ENCODE measurements at places on chromosomes 6 and 20. TPM values are rescaled to one million over a fixed set of nuclear protein-coding genes. Genes with fewer than 3 reads are reported as not detected.

The DNAH8 gene
- total RNA-seq = under 0.01 TPM

The SYNDIG1 gene
- 0.58 TPM for total RNA-seq

The DPPA5 gene
- not detected for total RNA-seq

The DDO gene
- total RNA-seq = 2.8 TPM

The SLC17A3 gene
- total RNA-seq = not detected

The MAFB gene
- total RNA-seq = under 0.01 TPM

The CD24 gene
- 12.3 TPM for total RNA-seq

The GPSM3 gene
- 1.5 TPM for total RNA-seq

The BAK1 gene
- total RNA-seq = 15.3 TPM

The DSP gene
- 27.3 TPM for total RNA-seq
